Left renal pelvis (tissue), 4 donors: ENCODE measurements at places on chromosomes 16 and 17.

GRCh38 chr17:57288040-57288772 lies 31.9 kb downstream of the MSI2 start:
- DNase-seq: no peak

GRCh38 chr17:63126607-63127006 lies 160.6 kb downstream of the TANC2 start:
- DNase-seq: no peak

- DNase-seq: no peak
These were observed 27.2 kb upstream of the TOB1 start for GRCh38 chr17:50893183-50893993.

DNA sequence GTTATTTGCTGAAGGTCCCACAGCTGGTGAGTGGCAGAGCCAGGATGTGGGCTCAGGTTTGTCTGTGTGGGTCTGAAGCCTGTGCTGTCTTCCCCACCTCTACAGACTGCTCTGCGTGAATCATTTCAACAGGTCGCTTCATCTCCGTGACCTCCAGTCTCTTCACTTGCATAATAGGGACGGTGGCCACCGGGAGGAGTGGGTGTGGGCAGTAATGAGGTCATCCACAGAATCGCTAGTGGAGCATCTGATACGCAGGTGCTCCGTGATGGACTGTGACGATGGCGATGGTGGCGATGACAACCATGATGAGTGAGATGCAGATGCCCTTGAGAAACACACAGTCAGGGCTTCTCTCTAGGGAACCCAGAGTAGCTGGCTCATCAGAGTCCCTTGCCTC lies 120.2 kb downstream of the RAP1GAP2 start:
- DNase-seq: no peak

- no peak for DNase-seq
These were observed 10.2 kb upstream of the PAM16 start for GRCh38 chr16:4361033-4361943.

DNA sequence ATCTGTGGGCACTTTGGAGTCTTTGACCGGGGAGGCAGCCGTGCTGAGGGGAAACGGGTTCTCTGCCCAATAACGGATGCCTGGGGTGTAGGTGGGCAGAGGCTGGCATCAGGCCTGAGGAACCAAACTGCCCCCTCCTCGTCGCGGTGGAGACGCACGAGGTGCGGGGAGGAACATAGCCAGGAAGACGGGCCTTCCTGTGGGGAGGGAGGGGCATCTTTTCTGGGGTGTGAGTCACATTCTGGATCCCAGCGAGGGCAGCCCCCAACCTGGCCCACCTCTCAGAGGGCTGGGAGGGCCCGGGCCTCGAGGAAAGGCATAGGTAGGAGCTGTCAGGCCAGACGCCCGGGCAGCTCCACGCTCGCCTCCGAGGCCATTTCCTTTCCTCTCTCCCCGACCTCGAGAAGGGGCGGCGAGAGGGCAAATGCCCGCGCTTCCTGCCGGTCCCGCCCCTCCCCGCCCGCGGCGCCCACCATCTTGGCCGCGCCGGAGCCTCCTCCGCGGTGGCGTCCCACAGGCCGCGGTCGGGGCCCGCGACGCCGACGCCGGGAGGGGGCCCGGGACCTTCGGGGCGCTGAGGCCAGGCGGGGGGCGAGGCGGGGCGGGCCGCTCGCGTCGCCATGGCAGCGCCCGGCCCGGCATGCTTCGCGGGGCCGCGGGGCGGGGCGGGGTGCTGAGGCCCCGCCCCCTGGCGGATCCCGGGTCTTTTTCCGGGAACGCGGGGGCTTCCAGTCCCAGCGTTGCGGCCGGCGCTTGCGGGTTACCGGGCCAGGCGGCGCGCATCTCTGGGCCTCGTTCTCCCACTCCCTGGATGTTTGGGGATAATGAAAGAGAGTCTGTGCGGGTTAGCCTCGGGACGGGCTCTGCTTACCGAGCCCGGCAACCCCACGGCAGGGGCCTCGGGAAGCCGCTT lies 13.2 kb downstream of the RAI1 start:
- no peak for DNase-seq

DNA sequence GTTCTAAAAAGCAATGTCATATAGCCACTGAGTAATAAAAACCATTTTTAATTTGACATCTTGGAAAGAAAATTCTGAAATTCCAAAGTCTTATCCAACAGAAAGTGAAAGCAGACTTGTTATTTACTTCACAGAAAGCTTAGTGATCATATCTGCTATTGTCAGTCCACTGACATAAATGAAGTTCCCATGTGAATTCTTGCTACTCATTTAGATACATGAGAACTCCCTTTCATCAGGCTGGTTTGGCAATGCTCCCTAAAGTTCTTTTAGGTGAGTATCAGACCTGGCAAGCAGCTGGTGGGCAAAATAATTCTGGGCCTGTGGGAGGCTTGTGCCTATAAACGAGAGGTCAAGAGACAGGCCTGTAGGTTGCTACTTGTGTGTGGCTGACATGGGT lies 23.4 kb downstream of the NME2 start:
- DNase-seq: no peak

GRCh38 chr17:1055751-1056645 lies 59.1 kb downstream of the TIMM22 start:
- DNase-seq: no peak

- no peak for DNase-seq
These were observed 2.1 kb downstream of the CLTC start for GRCh38 chr17:59621771-59622170.

DNA sequence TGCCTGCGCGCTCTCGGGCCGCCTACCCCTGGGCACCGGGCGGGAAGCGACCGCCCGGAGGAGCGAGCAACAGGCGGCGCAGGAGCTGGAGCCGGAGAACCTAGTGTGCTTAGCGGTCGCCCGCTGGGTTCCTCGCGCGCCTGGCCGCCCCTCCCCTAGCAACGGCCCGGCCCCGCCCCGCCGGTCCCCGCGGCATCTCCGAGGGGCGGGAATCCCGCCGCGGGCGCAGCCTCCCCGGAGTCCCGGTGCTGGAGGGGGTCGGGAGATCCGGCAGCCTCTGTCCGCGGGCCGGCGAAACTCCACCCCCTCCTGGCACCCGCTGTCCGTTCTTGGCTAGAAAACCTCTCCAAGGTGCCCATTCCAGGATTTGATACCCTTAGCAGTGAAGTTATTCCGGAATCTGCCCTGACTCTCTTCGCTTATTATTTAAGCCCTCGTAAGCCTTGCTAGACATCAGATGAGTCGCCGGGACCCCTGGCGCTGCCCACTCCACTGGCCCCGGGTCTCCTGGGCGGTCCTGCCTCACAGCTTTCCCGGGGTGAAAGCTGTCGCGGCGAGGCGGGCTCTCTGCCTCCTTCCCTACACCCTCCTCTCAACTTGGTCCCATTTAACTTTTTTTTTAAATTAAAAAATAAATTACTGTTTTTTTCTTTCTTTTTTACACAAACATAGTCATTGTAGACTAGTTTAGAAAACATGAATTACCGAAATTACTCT lies at the start of gene RPRML:
Gene RPRML (minus strand): TSS at position 107 of the 717 bp plus-strand sequence. CDS start 246 bp downstream, outside the sequence.
- no peak for DNase-seq

DNA sequence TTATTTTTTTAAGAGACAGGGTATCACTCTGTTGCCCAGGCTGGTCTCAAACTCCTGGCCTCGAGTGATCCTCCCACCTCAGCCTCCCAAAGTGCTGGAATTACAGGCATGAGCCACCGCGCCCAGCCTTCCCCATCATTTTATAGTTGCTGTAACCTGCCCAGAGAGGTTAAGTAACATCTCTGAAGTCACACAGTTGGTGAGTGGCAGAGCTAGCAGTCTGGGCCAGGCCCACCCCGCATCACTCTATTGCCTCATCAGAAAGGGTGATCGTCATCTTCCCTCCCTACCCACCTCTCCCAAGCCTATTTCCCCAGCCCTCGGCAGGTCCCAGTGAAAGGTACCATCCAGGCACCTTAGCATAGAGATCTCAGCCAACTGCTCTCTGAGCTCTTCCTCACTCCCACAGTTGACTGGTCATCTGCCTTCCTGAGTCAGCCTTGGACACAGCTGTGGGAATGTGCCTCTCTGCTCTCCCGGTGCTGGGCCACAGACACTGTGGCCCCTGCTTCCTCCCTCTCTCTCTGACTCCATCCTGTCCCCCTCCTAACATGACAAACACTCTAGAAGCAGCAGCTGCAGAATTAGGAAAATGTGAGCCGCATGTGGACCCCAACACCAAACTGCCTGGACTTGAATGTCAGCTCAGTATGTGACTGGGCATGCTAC lies 57.1 kb downstream of the SCNN1B start:
- no peak for DNase-seq

- no peak for DNase-seq
These were observed 29.0 kb downstream of the MRC2 start for GRCh38 chr17:62656446-62656845.

DNA sequence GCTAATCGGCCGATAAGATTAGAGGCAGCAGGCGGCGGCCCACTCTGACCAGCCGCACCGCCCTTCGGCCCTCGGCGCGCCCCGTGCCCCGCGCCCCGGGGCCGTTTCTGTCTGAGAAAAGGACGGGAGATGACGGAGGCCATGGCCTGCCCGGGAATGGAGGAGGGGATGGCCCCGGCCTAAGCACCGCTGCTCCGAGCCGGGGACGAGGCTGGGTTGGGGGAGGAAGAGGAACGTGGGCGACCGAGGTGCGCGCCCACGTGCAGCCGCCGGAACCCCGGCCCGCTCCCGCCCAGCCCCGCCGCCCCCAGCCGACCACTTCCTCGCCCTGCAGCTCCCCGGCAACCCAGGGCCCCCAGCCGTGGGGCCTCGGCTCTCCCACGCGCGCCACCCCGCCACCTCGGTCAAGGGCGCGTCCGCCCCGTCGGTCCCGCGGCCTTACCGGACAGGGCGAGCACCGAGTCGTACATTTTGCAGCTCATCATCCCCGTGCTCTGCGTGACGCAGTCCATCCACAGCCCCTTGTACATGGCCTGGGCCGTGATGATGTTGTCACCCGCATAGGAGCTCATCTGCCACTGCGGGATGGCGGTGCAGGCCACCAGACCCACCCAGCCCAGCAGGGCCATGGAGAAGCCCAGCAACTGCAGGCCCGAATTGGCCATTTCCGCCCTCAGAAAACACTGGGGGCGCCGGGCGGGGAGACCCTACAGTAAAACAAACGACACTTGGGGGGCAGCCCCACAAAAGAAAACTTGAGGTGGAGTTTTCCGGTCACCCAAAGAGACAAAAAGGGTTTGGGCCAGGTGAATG lies 693 bp downstream of the CLDN7 start:
- DNase-seq: no peak

DNA sequence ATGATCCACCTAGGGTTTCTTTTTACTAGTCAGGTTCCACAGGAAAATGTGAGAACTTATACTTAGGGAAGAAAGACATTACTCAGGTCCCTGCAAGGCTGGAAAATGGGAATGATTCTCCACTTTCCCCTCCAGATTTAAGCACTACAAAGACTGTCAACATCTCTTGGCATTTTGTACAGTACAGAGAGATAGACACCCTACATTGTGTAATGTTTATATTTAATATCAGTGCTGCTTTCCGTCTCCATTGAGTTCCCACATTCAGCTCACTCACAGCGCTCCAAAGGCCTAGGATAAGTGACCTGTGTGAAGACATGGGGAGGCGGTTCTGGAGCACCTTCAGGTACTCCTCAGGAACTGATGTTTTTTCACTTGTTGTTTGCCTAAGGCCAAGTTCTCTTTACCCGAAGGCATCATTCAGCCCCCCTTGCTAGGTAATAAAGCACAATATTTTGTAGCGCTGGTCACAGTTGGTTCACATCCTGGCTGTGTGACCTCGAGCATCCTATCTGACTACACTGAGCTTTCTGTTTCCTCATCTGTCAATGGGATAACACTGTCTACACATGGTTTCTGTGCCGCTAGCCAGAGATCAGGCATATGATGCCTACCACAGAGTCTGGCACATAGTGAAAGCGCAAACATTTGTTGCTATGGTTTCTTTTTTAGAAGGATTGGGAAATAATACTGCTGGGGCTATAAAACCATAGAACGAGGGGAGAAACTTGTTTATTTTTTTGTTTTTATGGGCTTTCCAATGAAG lies 226.6 kb downstream of the ZFHX3 start:
- DNase-seq: no peak

GRCh38 chr17:53749178-53749577 lies 73.5 kb upstream of the KIF2B start:
- no peak for DNase-seq

GRCh38 chr17:77208217-77208808 lies 67.5 kb downstream of the SEC14L1 start:
- DNase-seq: no peak

DNA sequence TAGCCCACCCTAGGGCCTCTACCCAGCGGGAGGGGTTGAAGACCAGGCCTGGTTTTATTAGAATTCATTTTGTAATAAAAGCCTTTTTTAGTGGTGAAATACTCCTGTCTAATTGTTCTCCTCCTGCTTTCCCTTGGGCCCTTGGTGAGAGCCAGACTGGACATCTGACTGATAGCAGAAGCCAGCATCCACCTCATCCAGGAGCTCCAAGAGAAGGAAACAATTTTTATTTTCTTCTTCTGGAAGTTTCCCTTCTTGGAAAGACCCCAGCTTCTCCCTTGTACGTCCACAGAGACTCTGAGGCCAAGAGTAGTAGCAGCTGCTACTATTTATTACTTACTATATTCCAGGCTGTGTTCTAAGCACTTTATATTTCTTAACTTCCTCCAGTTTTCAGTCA lies 4.0 kb upstream of the PHKG2 start:
- no peak for DNase-seq

GRCh38 chr16:18975109-18975508 lies 8.6 kb upstream of the TMC7 start:
- DNase-seq: no peak

DNA sequence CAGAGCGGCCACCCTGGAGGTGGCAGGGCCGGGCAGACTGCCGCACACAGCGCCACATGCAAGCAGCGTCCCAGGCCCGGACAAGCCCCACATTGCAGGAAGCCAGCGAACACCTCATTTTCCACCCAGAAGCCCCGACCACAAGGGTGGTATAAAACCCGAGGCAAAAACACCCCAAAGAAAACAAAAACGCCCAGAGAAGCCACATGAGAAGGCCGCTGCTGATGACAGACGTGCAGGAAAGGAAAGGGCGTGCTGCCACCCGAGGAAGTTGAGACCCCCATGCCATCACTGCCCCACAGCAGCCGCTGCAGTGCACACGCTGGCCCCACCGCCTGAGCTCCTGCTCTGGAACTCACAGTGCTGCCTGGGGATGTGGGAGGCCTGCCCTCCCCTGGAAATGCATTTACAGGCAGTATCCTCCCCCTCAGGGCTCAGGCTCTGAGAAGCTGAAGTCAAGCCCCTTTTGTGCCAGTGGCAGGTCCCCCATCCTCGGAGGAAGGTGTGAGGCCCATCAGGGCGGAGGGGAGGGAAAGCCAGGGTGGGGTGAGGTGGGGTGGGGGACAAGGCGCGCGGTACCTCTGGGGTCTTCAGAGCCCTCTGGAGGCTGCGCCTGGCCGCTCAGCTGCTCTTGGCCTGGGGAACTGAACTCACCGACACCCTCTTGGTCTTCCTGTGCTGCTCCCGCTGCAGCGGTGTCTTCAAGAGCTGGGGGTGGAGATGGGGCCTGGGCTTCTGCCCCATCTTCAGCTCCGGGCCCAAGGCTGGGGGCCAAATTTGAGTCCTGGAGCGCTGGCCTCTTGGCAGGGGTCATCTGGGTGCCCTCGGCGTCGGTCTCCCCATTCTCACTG lies 62.0 kb downstream of the IL21R start:
- DNase-seq: no peak

DNA sequence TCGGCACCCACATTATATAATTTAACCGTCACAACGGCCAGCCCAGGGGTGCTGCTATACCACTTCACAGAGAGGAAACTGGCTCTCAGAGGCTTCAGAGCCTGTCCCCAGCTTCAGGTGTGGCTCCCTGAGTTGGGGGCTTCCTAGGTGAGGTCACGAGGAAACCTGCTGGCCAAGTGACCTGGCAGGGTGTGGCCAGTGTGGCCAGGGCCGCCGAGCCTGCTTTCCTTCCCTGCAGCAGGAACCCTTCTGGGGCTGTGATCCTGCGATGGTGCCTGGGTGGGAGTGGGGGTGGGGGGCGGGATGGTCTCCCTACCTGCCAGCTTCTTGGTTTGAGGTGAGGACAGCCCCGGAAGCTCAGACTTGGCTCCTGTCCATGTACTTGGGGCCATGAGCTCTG lies 39.9 kb downstream of the ADCY7 start:
- no peak for DNase-seq
